Activated CD4-positive, alpha-beta T cell treated with anti-CD3 and anti-CD28 coated beads, Interleukin-2, amount 10 ng/mL, durations not matched to agents 24 days and 14 days (primary cell): ENCODE measurements at places on chromosomes 11 and 22. TPM values are rescaled to one million over a fixed set of nuclear protein-coding genes. Genes with fewer than 3 reads are reported as not detected.

Gene SHISA8
- 5.3 and 5.7 TPM in 2 replicates for total RNA-seq

GRCh38 chr11:18706330-18707243 lies 8.0 kb downstream of the TMEM86A start:
- H3K27ac ChIP-seq = peak overlapping the region; percentile 68
- H3K36me3 ChIP-seq = no peaks in the 10 kb centered on the region
- H3K27me3 ChIP-seq = peaks cover 44% of the 10 kb centered on the region
- H3K4me1 ChIP-seq = peaks cover 21% of the 10 kb centered on the region
- DNase-seq = peak; percentile 84

DNA sequence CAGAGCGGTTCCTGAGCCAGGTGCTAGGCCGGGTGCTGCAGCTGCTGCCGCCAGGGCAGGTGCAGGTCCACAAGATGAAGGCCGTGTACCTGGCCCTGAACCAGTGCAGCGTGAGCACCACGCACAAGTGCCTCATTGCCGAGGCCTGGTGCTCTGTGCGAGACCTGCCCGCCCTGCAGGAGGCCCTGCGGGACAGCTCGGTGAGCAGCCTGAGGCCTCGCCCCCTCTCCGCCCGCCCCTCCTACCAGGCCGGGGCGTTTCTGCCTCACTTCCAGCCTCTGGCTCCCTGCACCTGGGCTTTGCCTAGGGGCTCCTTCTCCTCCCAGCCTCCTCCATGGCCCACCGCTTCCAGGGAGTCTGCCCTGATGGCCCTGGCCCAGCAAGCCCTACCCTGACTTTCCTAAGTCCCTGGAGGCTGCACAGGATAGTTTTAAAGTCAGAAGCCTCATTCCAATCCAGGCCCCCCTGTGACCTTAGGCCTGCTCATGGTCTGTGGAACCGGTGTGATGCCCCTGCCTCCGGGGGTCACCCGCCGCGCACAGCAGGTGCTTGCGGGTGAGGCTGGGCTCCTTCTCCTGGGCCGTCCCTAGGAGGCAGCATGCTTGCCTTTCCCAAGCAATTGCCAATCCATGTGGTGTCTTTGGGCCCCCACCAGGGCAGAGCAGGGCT lies 5.5 kb downstream of the TCIRG1 start:
- DNase-seq = no peak
- H3K4me3 ChIP-seq = no peak overlapping the region
- peaks cover 24% of the 10 kb centered on the region for H3K36me3 ChIP-seq
- no peaks in the 10 kb centered on the region for H3K27me3 ChIP-seq

DNA sequence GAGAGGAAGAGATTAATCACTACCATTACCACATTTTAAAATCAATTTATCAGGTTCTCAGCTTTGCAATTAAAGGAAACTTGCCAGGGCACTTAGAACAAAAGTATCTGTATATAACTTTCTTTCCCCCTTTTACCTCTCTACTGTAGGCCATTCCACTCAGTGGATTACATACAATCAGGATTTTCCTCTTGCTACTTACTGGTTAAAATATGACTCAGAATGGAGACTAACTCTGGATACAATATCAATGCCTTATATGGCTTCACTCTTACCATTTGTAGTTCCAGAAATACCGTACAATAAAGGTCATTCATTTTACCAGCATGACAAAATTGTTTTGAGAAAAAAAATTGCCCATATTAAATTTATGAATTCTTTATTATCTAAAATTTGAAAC lies 706.8 kb downstream of the KCNA4 start:
- H3K4me3 ChIP-seq = no peak overlapping the region
- no peaks in the 10 kb centered on the region for H3K27me3 ChIP-seq
- no peaks in the 10 kb centered on the region for H3K4me1 ChIP-seq
- no peak for DNase-seq
- H3K36me3 ChIP-seq = no peaks in the 10 kb centered on the region

DNA sequence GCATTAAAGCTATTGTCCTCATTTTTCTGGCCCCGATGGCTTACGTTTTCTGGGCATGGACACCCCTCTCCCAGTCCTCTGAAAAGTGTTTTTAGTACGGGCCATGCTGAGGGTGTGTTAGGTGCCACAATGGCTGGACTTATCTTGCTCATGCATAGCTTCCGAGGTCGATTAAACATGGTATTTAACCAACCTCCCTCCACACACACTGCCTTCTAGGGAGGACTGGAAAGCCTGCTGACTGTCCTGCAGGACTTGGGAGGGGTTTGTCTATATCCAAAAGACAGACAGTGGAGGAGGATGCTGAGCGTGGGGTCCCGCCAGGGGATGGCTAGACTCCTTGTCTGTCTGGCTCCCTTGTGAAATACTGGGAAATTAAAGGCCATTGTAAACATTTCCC lies 95.3 kb downstream of the FBXO7 start:
- H3K27me3 ChIP-seq = peaks cover 9% of the 10 kb centered on the region
- no peaks in the 10 kb centered on the region for H3K36me3 ChIP-seq
- no peak for DNase-seq
- H3K27ac ChIP-seq = no peak overlapping the region
- H3K4me3 ChIP-seq = no peak overlapping the region
- peaks cover 3% of the 10 kb centered on the region for H3K4me1 ChIP-seq
